ENCODE measurements at places on chromosomes 12 and 14.

DNA sequence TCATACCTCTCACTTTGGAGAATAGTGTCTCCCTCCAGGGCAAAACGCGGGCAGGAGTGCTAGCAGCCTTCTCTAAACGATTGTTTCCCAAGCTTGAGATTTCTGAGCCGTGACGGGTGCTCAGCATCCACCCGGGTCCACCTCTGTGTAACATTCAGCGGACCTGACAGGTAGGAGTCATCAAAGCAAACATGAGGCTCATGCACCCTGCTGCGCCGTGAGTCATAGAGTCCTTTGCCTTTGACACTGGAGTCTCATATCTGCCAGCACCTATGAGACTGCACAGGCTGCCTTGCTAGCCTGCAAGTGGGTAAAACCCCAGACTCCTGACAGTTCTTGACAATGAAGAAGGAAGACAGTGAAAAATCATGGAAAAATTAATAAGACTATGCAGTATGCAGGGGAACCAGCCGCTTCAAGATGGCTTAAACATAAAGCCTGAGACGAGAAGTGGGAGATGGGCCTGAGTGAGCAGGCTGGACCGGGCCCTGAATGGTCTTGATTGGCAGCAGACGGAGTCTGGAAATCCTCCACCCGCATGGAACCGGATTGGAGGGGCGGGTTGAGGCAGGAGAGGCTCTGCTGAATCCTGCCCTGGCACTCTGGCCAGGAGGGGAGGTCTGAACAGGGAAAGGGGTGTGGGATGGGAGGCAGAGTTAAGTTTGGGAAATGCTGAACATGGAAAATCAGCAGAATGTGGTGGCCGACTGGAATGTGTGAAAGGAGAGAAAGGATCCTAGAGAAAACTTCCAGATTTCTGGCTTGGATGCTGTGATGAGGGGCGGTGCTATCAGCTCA, 54.2 kb downstream of the LGMN start:
- DNase-seq: no peak

DNA sequence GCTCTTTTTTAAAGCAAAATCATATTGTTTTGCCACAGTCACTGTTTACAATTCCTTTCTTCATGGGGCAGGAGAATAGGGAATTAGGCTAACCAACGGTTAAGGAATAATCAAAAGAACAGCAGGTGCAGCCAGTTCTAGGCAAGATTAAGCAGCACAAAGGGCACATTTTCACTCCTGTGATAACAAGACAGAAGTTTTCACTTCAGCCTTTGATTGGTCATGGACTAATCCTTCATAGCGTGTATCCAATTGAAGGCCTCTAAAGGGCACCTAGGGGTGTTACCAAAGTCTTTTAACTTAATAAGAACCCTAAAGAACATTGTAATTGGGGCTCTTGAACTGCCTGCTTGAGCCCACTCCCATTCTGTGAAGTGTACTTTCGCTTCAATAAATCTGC, 206.9 kb upstream of the AMIGO2 start:
- no peak for DNase-seq

- no peak for DNase-seq
Observed at GRCh38 chr12:42565633-42566032, 23.9 kb downstream of the PRICKLE1 start.

DNA sequence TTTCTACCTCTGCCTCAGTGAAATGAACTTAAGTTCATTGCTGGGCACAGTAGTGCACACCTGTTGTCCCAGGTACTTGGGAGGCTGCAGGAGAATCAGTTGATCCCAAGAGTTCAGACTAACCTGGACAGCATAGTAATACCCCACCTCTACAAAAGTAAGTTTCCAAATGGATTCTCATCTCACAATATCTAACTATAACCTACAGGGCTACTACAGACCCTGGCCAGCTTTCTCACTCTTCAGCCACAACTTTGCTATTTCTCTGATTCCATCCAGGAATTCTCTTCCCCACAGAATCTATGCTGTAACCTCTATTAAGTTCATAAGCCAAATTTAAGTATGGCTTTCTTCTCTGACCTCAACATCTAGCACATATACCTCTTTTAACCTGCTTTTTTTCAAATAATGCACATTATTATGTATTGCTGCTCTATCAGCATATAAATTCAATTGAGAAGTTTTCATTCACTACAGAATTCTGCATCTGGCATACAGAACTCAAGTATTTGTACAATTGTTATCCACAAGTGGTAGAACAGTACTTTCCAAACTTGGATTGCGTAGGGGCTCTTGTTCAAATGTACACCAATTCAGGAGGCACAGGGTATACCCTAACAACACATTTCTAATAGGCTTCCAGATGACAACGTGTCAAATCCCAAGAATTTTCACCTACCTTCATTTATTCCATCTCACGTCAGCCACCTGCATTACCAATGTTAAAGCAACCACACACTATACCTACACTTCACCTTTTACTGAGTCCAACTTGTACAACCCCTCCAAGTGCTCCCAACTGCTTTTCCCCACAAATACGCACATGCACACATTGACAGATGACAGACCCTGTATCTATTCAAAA, 3.8 kb downstream of the RPS29 start:
- DNase-seq: no peak

- no peak for DNase-seq
Observed at GRCh38 chr12:16130343-16130742, 147.1 kb downstream of the SLC15A5 start.

GRCh38 chr12:102479099-102479885, 1.1 kb downstream of the IGF1 start:
- no peak for DNase-seq

- DNase-seq: no peak
Observed at GRCh38 chr14:74671789-74672188, 41.1 kb downstream of the AREL1 start.

DNA sequence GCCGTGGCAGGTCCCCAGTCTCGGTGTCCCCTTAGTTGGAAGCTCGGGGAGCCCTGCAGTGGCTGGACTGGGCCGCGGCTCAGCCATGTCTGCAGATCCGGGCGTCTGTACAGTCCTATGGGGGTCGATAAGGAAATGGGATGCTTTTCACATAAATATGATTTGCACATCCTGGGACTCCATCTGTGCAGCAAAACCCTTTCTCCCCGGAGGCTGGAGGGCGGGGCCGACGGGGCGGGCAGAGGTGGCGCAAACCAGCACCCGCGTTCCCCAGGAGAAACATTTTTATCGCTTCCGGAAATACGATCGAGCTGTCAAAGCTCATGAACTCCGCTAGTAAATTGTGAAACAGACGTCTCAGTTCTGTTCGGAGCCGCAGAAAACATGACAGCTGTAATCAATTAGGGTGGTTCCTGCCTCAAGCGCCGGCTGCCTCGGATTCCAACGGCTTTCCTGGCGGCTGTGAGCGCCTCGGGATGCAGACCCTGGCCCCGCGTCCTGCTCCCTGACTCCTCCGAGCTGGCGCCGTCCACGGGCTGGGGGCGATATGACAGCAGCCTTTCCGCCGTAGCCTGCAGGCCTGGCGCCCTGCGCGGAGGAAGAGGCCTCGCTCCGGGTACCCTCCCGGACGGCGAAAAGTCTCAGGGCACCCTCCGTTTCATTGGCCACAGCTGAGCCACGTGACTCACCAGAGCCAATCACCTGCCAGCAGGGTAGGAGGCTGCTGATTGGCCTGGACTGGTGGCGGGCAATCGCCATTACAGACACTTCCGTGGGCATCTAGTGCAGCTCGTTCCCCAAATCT, 23.0 kb downstream of the DIO3 start:
- no peak for DNase-seq

DNA sequence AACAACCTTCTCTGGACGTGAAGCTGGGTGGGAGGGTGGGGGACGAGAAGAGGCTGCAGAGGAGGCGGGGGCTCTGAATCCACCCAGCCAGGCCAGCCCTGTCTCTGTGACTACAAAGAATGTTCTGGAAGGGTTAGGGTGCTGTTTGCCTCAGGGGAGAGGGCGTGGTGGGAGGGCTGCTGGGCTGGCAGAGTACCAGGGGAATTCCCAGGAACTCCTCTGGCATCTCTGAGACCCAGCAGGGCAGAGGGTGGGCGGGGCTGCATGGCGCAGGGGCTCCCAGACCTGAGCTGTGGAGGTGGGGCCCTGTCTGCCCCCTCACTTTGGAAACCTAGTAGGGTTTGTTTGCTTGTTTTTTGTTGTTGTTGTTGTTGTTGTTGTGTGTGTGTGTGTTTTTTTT, 45.5 kb upstream of the FZD10 start:
- no peak for DNase-seq
